Stimulated activated CD4-positive, alpha-beta T cell treated with anti-CD3 and anti-CD28 coated beads, Interleukin-15, amount 100 ng/mL, for 1 hour (primary cell): ENCODE measurements at places on chromosomes 6 and 20.
A peak's percentile ranks its signal among the peaks of the same experiment; 100 is the strongest.

GRCh38 chr6:33278392-33278741 is 1.4 kb downstream of the B3GALT4 start:
- no peak for DNase-seq

DNA sequence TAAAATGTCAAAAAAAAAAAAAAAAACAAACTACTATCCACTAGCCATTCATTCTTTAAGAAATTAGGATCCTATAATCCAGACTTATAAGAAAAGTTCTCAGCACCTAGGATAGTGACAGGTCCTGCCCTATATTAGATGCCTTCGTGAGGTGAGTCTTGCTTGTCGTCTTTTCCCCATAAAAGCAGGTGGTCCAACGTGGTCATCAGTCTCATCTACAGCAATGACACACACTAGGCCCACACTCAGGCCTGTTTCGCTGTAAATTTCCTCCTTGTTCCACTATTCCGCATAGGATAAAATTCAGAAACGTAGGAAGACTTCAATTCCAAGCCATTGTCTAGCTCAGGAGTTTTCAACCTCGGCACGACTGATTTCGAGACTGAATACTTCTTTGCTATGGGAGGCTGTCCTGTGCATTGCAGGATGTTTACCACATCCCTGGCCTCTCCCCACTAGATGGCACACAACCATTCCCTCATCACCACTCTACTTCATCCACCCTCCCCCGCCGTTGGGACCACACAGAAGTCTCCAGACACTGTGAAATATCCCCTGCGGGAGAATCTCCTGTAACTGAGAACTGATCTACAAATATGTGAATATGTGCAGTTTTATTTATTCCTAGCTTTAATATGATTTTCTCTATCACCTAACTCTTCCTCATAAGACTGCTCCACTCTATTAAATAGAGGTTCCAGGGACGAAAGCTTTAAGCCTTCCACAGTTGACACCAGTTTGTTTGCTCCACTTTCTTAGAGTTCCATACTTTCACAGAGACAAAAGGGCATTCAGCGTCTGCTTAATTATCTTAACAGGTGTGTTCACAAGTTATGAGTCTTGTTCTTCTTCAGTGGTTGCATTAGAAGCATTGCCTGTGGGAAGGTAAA is 346.3 kb downstream of the BMP2 start:
- DNase-seq, result no peak

- DNase-seq, result no peak
Observed at GRCh38 chr20:46293084-46293483, 15.2 kb downstream of the CDH22 start.

- no peak for DNase-seq
Observed at GRCh38 chr20:34415079-34415478, 52.0 kb downstream of the ITCH start.

- no peak for DNase-seq
Observed at GRCh38 chr6:19714434-19715166, 122.6 kb upstream of the ID4 start.

GRCh38 chr6:155449450-155450239 is 6.0 kb downstream of the NOX3 start:
- no peak for DNase-seq

DNA sequence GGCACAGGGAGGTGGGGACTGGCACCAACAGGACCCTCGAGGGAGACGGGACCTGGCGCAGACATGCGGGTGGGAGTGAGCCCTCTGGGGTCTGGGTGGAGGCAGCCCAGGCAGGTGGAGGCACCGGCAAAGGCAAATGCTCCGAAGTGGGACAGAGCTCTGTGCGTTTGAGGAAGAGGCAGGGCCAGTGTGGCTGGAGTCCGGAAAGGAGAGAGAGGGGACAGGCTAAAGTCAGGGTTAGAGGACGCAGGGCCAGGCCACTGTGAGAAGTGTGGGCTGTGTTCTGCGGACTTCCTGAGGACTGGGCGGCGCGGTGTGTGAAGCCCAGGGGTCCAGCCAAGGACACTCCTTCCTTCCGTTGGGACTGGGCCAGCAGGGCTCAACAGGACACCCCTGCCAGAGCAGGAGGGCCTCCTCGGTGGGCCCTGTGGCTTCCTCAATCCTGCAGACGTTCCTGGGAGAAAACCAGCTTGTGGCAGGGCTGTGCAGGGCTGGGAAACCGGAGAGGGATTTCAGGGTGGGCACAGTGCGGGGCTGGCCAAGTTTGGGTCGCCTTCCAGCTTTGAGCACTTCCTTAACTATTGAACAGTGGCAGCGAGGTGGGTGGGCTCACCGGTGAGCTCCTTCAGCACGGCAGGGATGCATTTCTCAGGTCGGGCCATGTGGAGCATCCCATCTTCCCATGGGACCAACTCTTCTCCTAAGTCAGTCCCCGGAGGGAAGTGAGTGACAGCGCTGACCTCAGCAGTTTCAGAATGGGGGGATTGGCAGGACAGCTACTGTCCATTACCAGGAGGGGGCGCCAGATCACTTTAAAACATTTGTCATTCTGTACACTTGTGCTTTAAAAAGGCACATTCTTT is 22.5 kb downstream of the MOCS3 start:
- peak; percentile 21 for DNase-seq

GRCh38 chr6:13352165-13352564 is 23.8 kb upstream of the TBC1D7 start:
- DNase-seq, result no peak

DNA sequence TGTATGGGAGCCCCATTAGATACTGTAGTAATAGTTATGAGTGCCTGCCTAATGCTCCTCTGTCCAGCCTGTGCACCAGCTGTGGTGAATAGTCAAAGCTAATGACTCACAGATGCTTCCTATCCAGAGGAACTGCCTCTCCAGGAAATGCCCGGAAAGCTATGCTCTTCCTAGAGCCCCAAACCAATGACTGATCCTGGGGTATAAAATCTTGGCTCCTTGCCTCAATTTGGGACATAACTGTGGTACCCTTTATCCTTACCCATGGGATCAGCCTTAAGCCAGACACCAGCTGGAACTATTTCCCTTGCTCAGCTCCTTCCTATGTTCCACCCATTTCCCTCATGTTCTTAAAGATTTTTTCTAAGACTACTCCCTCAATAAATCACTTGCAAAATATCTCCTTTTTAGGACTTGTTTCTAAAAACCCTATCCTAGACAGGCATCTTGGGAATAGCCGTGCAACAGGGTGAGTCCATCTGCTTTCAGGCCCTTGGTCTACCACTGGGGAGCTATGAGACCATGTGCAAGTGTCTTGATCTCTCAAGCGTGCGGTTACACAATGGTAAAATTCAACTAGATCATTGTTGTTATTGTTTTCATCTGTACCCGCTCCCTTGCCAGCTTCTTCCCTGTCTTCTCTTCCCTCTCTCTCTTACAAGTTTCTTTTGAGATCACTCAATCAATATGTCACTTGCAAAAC is 283.7 kb downstream of the BTBD3 start:
- DNase-seq, result no peak

GRCh38 chr6:34514593-34515472 is 41.3 kb downstream of the SPDEF start:
- DNase-seq, result no peak

DNA sequence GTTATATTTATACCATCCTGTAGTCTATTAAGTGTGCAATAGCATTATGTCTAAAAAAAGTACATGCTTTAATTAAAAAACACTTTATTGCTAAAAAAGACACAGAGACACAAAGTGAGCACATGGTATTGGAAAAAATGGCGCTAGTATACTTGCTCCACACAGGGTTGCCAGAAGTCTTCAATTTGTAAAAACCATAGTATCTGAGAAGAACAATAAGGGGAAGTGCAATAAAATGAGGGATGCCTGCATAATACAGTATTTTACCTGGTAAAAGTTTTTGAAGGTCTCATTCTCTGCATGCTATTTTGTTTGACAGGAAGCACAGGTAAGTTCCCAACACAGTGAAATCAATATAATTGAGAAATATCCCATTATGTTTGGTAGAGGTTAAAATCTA is 1.6 kb downstream of the NOX3 start:
- no peak for DNase-seq

DNA sequence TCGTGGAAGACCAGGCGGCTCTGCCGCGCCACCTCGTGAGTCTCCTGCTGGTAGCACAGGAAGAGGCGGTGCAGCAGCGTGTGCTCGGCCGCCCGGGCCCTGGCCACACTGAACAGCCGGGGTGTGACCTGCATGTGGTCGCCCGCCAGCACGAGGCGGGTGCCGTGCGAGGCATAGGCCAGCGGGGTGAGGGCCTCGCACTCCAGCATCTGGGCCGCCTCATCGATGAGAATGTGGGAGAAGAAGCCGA is 7.0 kb downstream of the HELZ2 start:
- DNase-seq, result no peak
